Islet precursor cell (in vitro differentiated cells): ENCODE measurements at places on chromosomes 13 and 19.

DNA sequence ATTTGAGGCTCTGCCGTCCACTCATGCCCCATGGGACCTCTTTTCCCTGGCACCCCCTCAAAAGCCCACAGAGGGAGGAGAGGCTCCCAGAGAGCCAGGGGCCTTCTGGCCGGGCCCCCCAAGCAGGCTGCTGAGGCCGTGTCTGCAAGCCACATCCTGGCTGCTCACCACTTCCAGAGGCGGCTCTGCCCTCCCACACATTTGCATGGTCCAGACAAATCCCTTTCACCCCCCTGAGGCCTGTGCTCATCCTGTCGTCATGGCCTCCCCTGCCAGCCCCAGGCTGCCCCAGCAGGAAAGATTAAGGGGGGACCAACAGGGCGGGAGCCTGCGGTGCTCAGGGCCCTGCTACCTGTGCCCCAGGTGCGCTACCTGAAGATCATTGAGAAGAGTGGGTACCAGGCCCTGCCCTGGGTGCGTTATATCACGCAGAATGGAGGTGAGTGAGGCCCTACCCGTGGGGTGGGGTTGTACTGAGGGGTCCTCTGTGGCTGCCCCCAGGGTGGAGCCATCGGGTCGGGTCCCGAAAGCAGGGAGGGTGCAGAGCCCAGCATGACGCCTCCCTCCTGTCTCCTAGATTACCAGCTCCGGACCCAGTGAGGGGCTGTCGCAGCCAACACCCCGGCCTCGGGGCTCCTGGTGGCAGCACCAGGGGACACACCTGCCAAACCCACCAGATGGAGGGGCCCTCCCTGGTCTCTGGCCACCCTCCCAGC lies 36.3 kb downstream of the AP1M1 start:
- no peak for DNase-seq

GRCh38 chr19:46361915-46362314 lies 15.0 kb downstream of the PPP5C start:
- no peak for DNase-seq

DNA sequence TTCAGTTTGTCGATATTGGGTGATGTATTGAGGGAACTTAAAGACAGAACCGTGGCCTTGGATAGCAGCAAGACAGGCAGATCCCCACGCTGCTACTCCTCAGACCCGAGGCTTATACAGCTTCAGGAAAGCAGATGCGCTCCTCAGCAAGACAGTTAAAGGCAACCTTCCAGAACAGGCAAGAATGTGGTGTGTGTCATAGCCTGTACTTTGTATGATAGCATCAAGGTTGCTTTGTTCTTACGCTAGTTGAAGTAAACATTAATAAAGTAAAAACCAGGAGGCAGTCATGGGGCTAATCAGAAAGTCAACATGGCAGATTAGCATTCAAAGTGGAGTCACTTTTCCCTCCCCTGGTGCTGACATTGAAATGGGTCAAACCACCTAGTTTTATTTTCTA lies 473.2 kb downstream of the DCT start:
- DNase-seq = peak; percentile 61

DNA sequence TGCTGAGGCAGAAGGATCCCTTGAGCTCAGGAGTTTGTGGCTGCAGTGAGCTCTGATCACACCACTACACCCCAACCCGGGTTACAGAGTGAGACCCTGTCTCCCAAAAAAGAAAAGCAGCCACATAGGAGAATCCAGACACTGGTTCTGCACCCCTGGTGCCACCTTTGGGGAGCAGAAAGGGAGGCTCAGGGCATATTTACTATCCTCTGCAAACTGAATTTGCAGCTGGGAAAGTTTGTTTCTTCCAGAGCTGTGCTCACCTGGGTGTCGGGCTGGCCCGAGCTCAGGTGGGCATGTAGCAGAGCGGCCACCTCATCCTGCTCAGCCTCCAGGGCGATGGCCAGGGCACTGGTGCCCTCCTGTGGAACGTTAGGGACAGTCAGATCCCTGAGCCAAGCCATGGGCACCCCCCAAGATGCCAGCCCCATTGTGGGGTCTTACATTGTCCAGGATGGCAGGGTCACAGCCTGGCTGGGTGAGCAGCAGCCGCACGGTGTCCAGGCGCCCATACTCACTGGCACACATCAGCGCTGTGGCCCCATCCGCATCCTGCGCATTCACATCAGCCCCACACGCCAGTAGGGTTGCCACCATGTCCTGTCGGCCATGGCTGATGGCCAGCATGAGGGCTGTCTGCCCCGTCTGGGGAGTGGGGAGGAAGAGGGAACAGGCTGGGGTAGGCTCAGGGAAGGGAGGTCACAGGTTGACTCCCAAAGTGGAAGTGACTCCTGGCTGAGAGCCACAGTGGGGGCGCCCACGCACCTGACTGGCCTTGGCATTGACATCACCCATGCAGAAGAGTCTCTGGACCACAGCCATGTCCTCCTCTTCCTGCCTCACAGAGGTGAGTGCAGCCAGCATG lies 3.1 kb downstream of the RPS28 start:
- DNase-seq = no peak

DNA sequence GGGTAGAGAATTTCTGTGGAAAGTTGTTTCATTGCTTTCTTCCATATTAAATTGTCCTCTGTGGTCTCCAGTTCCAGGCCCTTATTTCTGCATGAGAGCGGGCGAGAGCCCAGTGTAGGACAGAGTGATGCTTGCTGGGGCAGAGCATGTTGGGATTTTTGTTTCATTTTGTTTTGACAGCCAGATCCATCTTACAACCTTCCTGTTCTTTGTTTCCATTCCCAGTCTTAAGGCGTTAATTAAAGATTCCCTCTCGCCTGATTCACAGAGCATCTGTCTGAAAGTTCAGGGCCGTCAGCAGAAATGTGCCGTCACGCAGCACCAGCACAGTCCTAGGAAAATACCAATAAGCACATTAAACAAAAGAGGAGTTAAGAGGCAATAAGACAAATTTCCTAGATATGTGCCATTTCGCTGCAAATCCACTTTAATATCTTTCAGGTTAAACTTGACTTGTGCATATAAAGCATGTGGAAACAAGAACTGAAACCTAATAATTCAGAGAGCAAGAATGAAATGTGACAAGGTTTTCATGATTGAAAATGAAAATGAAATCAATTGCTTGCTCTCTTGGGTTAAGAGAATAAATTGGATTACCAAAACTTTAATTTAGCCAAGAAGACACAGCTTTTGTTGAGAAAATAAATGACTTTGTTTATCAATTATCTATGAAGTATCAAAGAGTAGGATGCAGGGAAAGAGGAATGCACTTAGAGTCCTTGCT lies 210.7 kb upstream of the SLC10A2 start:
- DNase-seq = no peak

DNA sequence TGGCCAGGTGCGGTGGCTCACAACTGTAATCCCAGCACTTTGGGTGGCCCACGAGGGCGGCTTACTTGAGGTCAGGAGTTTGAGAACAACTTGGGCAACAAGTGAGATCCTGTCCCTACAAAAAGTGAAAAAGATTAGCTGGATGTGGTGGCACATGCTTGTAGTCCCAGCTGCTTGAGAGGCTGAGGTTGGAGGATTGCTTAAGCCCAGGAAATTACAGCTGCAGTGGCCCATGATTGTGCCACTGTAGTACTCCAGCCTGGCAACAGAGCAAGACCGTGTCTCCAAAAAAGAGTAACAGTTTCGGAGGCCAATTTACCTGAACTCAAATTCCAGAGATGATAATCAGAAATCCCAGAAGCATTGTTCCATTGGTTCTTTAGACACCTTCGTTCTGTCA lies 4.4 kb downstream of the ZNF473 start:
- no peak for DNase-seq

DNA sequence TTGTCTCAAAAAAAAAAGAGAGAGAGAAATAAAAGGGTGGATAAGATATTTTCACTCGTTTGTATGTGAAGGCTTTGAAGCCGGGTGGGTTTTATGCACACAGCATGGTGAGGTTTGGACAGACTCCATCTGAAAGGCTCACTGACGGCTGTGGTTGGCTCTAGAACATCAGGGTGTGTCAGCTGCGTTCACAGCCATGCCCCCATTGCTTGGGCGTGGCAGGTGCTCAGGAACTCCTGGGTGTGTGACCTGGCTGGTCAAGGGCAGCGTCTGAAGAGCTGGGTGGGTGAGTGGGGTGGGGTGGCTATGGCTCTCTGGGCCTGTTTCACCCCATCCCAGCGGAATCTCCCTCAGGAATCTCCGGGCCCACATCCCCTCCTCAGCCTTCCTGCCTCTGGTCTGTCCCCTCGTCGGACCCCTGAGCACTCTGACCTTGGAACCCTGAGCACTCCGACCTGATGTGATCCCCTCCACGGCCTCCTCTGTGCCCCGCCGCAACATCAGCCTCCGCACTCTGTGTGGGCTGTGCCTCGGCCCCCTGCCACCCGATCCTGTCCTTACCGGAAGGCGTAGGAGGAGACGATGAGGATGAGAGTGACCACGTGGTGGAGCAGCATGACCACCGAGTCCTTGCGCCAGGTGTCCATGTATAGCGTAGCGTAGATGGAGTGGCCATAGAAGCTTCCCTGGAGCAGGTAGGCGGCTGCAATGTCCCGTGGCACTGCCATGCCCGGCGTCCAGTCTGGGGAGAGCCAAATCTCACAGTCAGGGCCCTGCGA lies 12.2 kb downstream of the CERS1 start:
- no peak for DNase-seq

DNA sequence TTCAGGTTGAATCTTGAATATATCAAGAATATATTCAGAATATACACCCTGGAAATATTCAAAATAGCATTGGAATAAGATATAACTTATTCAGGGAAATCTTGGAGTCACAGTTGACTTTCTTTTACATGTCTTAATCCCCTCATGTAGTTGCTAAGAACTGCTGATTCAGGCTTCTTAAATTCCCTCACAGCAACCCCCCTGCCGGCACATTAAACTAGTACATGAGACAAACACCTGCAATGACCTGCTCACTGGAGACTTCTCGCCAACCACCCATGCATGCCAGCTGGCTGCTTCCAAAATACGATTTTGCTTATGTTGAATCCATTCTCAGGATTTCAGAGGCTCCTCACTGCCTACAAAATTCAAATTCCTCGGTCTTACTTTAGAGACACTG lies 997.1 kb downstream of the EFNB2 start:
- no peak for DNase-seq

DNA sequence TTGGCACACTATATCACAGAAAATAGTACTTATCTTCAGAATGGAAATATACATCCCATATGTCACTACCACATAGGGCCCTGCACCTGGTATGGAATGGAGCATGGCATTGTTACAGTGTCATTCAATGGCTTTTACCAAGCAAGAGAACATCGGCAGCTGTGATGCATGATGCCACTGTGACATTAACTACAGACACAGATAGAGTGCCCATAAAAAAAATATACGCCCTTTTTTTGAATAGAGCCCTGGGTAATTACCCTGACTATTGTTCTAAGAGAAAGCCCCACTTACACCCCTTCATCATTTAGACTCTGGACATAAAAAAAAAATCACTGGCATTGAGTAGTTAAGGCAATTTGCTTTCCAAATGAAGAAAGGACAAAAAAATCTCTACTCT lies 320.3 kb downstream of the DNAJC15 start:
- DNase-seq = no peak

GRCh38 chr19:39158646-39159260 lies 33.2 kb downstream of the PAK4 start:
- DNase-seq = no peak

- DNase-seq = peak; percentile 63
Observed at GRCh38 chr13:99056381-99057014, 78.6 kb upstream of the DOCK9 start.

DNA sequence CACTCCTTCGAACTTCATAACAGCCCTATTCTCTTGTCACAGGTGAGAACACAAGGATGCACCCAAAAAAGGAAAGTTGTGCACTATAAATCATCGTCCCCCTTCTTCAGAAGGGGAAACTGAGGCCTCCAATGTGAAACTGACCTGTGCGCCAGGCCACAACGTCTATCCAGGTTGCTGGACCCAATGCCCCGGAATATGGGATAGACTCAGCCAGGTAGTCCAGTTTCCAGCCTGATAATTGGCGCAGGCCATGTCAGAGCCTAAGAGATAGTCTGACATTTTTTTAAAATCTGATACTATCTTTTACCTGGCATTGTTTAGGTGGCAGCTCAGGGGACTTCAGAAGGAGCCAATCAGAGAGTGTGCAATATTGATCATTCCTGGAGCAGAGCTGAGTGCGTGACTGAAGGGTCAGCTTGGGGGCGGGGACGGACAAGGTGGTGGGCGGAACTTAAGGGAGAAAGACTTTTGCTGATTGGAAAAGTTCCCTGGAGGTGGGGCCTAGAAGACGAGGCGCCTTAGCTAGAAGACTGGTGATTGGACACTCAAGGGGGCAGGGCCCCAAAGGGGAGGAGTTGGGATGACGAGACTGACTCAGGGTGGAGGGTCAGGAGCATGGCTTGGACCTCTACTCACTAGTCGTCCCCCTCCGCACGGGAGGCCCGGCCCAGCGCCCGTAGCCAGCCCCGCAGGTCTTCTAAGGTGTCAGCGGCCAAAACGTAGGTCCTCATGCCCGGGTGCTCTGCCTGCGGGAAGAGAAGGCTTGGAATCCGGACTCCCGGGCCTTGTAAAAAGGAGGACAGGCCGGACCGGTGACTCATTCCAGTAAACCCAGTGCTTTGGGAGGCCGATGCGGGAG lies 8.5 kb downstream of the PLEKHA4 start:
- peak; percentile 74 for DNase-seq

DNA sequence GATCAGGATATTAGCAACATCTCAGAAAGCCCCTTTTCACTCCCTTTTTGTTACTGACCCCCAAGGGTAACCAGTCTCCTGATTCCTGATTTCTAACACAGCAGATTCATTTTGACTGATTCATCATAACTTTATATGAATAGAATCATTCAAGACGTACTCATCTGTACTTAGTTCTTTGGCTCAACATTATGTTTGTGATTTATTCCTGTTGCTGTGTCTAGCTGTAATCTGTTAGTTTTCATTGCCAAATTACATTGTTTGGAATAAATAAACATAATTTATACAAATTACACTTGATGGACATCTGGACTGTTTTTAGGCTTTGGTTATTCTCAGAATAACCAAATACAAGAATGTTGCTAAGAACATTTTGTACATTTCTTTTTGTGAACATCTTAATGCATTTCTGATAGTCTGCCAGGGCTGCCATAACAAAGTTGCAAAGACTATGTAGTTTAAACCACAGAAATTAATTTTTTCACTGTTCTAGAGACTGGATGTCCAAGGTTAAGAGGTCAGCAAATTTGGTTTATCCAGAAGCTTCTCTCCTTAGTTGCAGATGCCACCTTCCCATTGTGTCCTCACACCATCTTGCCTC lies 62.8 kb upstream of the EDNRB start:
- DNase-seq = no peak

- DNase-seq = no peak
Observed at GRCh38 chr13:98440390-98441055, 136.4 kb downstream of the STK24 start.

DNA sequence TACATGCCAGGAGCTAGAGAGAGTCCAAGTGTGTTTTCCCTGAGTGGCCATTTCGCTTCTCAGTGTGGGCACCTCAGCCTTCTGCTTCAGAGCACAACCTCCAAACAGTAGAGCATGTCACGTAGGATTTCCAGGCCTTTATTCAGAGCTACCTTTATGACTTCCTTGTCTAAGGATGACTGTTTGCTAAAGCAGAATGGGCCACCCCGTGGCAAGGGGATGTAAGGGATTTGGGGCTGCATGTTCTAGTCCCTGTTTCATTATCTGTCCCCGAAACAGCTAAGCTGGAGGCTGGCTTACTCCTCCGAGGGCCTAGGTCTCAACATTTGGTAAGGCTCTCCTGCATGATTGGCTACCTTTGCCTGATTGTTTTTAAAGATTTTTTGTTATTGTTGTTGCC lies 6.0 kb downstream of the RNASEH2B start:
- DNase-seq = no peak
